Hematopoietic multipotent progenitor cell treated with erythropoietin and hydrocortisone succinate and interleukin-3 and kit ligand, for 4 days (in vitro differentiated cells): ENCODE measurements at places on chromosomes 3 and 15.
A peak's percentile ranks its signal among the peaks of the same experiment; 100 is the strongest.

- peak; percentile 22 for DNase-seq
Observed at GRCh38 chr15:69609176-69609575, 156.6 kb downstream of the RPLP1 start.

DNA sequence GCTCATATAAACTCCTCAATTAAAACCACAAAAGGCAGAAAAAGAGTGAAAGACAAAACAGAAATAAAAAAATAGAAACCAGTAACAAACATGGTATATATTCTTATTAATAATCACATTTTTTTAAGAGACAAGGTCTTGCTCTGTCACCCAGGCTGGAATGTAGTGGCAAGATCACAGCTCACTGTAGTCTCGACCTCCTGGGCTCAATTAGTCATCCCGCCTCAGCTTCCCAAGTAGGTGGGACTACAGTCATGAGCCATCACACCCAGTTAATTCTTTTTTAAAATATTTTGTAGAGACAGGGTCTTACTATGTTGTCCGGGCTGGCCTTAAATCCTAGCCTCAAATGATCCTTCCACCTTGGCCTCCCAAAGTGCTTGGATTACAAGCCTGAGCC lies 37.1 kb downstream of the FAM240A start:
- DNase-seq, result no peak

DNA sequence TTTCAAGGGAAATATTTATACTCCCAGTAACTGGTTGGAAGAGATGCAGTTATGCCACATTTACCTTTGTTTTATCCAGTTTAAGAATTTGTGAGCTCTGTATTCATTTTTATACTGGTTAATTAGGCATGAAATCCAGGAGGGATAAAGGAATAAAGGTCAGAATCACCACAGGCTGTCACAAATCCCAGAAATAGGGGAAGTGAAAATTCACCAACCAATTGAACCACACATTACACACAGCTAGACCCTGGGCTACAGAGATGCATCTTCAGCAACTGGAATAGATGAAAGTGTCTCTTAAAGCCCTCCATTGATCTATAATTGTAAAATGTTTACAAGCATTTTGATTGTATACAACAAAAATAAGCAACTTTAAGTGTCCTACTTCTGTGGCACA lies 18.5 kb downstream of the SERPINI1 start:
- no peak for DNase-seq

GRCh38 chr3:149964291-149964690 lies 6.4 kb downstream of the PFN2 start:
- DNase-seq, result no peak

- peak; percentile 24 for DNase-seq
Observed at GRCh38 chr3:71495708-71496472, 87.6 kb downstream of the FOXP1 start.

- no peak for DNase-seq
Observed at GRCh38 chr15:73335026-73335425, 33.7 kb downstream of the HCN4 start.

DNA sequence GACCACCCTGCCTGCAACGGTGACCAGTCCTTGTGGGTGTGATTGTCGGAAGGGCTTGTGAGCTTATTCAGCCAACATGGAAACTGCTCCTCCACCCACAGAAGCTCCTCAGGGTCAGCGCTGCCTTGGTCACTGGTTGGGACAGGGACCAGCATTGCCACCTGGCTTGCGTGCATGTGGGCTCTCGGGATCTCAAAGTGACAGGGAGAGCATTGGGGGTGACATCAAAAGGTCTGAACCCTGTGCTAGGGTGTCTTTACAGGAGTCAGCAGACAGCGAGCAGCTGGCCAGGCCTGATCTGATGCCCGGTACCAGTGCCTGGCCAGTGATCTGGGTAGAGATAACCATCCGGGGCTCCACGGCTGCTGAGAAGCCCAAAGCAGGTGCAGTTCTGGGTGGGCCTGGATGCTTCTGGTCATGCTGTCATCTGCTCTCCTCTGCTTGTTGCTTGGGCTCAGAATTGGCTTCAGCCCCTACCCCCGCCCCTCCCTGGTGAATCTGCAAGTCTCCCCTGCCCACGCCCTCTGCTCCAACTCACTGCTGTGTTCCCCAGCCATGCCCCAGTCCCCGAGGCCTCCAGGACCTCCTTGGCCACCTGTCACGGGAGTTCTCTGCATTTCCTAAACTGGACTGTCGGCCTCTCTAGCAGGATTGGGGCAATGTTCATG lies 134.8 kb downstream of the NSMCE3 start:
- DNase-seq, result no peak

- DNase-seq, result no peak
Observed at GRCh38 chr3:31515486-31516284, 17.0 kb upstream of the STT3B start.

- DNase-seq, result no peak
Observed at GRCh38 chr15:74978503-74978902, 16.9 kb upstream of the SCAMP5 start.

- no peak for DNase-seq
Observed at GRCh38 chr3:157769378-157769777, 266.2 kb upstream of the VEPH1 start.

DNA sequence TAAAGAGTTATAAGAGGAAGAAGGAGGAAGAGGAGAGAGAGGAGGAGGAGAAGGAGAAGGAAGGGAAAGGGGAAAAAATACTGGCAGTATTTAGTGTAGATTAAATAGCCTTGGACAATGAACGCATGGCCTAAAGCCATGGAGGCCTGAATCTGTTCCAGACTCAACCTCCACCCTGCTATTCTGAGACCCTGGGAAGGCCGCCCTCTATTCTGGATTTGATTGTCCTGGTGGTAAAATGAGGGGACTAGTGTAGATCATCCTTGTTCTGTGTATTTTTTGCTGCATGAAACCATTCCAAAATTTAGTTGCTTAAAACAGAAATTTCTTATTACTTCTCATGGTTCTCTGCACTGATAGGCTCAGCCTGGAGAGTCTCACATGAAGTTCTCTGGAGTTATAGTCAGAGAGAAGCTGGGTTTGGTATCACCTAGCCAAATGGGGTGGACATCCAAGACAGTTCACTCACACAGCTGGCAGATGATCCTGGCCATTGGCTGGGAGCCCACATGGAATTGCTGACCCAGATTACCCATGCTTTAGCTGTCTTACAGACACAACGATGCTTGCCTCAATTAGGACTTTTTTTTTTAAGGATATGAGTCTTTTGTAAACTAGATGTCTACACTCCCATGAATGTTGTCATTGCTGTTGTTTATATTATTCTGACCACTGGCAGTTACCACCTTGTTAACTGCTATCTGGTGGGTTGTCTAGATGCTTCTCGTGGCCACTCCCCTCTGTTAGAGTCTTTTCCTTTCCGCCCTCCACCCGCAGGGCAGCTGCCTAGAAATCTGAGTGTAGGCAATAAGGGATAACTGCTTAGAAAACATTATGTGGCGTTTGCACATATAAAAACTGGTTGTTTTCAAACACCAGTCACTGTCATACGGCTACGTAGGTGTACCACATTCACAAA lies 149.9 kb downstream of the SST start:
- DNase-seq, result peak; percentile 9

DNA sequence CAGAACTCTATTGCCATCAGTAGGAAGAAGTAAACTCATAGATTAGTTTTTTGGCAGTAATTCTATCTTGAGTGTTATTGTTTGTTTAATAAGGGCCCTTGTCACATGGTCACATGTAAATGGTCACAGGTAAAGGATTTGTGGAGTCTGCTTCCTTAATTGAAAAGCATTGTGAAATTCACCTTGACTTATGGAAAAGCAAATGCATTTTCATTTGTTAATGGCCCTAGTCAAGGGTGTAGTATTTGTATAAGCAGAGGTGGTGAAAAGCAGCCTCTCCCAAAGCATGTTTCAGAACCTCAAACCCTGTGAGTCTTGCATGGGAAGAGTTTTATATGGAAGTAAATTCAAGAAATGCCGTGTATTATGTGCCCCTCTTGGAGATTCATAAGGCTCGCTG lies 197.5 kb upstream of the NR2E3 start:
- DNase-seq, result no peak

DNA sequence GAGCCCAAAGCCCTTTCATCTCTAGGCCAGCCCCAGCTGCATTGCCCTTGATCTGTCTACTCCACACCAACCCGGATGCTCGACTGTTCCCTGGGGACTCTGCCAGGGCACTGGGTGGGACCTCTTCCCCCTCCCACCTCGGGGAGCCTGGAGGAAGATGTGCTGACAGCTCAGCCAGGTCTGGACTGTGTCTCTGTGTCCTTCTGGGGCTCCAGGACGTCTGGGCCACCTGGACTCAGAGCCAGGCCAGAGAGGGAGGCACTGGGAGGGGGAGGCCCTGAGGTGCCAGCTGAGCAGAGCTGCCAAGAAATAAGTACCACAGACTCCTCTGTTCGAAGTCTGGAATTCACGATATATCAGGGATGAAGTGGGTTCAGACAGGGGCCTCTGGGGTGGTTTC lies 5.8 kb upstream of the HCN4 start:
- no peak for DNase-seq

- DNase-seq, result no peak
Observed at GRCh38 chr3:126057936-126058335, 26.0 kb downstream of the SLC41A3 start.

DNA sequence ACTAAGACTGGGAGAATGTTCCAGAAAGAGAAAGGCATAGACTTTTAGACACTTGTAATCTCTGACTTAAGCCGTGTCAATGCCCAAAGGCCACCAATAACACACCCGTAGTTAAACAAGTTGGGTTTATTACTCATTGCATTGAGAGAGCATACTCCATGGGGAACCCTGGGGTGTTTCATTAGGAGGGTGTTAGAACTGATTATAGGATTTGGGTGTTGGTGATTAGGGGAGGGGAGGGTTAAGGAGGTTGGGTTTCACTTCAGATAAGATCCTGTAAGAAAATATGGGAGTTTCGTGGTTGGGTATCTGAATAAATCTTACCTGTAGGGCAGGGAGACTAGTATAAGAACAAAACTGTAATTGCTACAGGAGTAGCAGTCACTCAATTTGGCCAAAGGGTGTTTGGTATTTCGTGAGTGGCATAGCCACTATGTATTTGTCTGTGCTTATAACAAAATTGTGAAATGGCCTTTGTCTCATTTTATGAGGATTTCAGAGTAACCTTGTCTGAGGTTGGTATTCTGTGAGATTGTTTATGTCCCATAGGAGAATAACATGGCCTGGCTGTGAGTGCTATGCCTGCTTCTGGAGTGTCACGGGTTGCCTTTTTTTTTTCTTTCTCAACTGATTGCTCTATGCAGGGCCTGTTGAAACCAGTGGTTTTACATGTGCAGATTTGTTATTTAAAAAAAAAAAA lies 2.9 kb downstream of the HACD3 start:
- peak; percentile 19 for DNase-seq

DNA sequence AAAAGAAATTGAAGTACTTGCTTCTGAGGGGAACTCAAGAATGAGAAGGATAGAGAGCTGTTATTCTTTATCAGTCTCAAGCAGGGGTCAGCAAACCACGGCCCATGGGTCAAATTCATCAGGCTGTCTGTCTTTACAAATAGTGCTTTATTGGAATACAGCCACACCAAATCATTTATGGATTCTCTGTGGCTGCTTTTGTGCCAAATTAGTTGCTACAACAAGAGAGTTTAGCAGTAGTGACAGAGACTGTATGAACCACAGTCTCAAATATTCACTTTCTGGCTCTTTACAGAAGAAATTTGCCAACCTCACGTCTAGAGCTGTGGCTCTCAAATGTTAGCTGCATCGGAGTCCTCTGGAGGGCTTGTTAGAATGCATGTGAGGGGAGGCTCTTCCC lies 258.0 kb upstream of the RARB start:
- DNase-seq, result no peak

GRCh38 chr3:4848176-4848825 lies 130.9 kb upstream of the BHLHE40 start:
- DNase-seq, result no peak
